ENCODE measurements at places on chromosomes 7 and 10. TPM values are rescaled to one million over a fixed set of nuclear protein-coding genes. Genes with fewer than 3 reads are reported as not detected.

ACBD7 gene
- 0.39 TPM for total RNA-seq

GRCh38 chr7:28161331-28161730, 19.3 kb downstream of the JAZF1 start:
- DNase-seq: no peak

GRCh38 chr10:23648618-23649017, 209.7 kb downstream of the OTUD1 start:
- DNase-seq: no peak

DNA sequence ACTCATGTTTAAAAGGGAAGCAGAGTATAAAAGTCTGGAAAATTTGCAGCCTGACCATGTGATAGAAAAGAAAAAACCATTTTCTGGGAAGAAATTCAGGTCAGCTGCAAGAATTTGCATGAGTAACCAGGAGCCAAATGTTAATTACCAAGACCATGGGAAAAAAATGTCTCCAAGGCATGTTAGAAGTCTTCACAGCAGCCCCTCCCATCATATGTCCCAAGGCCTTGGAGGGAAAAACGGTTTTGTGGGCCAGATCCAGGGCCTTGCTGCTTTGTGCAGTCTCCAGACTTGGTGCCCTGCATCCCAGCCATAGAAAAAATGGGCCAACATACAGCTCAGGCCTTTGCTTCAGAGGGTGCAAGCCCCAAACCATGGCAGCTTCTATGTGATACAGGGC, 1019.6 kb upstream of the SORCS1 start:
- no peak for DNase-seq

DNA sequence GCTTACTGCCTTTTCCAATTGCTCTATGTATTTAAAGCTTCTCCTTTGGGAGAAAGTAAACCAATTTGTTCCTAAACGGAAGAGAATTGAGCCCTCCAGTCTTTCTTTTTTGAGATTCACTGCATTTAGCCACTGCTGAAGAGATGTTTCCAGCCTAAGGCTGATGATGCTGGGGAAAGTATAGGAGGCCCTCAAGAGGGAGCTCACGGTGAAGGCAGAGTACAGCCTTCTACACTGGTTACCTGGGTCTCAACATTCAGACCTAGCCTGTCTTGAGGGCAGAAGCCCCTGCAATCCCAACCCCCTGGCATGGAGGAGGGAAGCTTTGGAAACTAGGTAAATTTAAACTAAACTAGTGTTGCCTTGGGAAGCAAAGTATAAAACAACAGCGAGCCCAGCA, 316.7 kb upstream of the TPK1 start:
- DNase-seq: no peak

DNA sequence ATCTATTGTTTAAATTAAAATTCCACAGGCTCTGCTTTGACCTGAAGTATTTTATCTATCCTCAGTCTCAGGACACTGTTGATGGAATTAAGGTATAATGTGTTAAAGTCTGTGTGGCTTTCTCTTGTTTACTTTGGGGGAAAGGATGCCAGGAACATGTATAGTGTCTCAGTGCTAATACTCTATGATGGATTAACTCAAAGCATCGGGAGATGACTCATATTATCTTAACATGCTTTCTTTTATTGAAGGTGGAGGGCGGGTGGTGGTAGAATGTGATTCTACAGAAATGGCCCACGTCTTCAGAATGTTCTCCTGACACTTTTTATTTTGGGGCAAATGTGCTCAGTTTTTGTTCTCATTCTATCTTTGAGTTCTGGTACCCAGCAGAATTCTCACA, 189.0 kb downstream of the ANKRD30A start:
- DNase-seq: no peak
